ENCODE measurements at places on chromosomes 11 and 22.
A peak's percentile ranks its signal among the peaks of the same experiment; 100 is the strongest.

DNA sequence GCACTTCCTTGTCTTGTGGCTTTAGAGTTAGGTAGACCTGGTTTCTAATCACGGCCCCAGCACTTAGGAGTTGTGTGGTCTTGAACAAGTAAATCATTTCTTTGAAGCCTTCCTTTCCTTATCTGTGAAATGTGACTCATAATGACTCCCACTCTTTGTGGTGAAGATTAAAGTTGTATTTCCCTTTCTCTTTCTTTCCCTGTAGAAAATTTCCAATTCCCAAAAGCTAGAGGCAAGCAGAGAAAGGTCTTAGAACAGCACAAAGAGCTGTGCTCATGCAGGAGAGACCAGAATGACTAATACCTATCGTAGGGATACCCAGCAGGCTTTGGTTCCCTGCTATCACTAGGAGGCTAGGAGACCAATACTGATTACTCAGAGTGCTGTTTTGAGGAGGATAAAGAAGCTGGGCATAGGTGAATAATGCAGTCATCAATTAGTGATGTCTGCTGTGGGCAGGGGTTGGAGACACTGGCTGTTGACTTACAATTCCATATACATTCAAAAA is 270.7 kb upstream of the SYN3 start:
- peak; percentile 89 for DNase-seq

- no peak for DNase-seq
Observed at GRCh38 chr11:81966340-81966739, 767.3 kb downstream of the FAM181B start.

- no peak for DNase-seq
Observed at GRCh38 chr22:28812516-28812915, 12.1 kb upstream of the XBP1 start.

DNA sequence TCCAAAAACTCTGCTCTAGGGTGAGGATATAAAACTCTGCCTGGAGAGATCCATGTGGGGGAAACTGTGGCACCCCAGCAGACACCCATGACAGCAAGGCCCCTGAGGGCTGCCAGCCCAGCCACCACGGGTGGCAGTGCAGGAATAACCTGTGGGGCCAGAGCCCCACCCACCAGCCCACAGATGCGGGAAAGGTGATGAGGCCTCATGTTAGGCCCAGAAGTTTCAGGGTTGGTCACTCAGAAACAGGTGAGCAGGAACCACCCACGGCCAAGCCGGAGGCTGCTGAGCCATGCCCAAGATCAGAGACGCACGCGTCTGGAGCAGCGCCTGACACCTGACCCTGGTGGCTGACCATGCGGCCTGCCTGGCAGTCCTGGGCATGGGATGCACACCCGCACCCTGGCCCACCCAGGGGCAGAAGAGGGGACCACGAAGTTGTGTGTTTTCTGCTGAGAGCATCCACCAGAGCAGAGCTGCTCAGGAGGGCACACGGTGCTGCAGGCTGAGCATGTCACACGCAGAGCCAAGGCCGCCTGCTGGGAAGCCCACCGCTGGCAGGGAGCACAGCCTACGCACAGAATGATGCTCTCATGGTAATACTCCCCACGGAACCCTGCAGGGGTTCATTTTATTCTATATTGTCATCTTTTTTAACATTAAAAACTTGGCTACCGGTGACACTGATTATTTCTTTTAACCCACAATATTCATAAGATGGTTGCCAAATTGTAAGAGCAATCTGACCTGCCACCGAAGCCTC is 41.2 kb downstream of the DUSP8 start:
- no peak for DNase-seq

DNA sequence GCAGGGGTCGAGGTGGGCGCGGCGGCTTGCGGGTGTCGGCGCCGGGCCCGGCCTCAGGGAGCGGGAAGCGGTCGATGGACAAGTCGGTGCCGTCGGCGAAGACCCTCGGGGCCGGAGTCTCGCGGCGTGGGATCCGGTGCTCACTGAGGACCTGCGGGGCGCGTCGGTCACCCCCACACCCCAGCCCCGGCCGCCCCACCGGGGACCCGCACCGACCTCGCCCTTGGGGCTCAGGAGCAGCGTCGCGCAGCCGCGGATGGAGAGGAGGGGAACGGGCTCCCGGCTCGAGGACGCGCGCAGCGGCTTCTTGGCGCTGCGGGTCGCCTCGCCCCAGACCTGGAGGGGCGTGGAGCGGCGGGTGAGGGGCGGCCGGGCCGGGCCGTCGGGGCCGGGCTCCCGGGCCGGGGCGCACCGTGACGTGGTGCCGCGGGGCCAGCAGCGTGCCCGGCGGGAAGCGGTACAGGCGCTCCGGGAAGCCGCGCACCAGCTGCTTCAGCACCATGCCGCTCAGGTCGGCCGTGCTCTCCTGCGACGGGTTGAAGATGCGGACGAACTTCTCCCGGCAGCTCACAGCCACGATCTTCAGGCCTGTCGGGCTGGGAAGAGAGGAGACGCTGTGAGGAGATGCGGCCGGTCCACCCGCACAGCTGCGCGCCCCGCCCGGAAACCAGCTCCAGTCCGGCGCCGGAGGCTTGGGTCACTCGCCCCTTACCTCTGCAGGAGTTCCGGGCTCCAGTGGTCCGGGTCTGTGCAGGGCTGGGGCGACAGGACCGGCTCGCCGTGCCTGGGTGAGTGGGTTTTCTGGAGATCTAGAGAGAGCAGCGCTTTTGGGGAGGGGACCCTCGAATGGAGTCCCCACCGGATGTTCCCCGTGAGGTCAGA is 4.5 kb downstream of the LMNTD2 start:
- no peak for DNase-seq

- no peak for DNase-seq
Observed at GRCh38 chr11:65953471-65953870, 8.1 kb upstream of the SART1 start.

- no peak for DNase-seq
Observed at GRCh38 chr22:33129621-33130020, 71.4 kb upstream of the SYN3 start.

GRCh38 chr11:116042146-116042545 is 537.9 kb upstream of the CADM1 start:
- DNase-seq, result no peak

DNA sequence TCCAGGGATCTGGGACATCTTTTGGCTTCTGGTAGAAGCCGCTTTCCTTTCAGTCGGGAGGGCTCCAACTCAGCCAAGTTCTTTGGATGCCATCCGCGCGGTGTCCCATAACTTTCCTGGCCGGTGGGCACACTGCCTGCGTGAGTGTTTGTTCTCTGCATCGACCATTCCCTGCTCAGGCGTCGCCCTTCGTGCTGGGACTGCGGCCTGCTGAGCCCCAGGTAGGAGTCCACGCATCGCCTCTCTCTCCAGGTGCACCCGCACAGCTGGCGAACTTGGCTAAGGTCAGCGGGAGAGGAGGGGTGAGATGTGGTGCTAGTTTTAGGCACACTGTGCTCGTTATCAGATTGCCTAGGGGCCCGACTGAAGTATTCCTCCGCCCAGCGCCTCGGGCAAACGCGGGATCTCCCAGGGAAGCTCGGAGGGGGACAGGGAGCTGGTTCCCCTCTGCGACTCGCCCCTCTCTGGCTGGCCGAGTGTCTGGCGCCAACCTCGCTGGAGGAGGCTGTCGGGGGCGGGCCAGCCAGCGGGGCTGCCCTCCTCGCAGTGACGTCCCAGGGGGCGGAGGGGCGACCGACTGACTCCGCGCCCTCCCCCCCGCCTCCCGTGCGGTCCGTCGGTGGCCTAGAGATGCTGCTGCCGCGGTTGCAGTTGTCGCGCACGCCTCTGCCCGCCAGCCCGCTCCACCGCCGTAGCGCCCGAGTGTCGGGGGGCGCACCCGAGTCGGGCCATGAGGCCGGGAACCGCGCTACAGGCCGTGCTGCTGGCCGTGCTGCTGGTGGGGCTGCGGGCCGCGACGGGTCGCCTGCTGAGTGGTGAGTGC is at the start of gene LAYN:
TSS of gene LAYN (plus strand) at position 607 of the 823 bp plus-strand sequence. CDS start at position 731, 124 bp downstream.
- DNase-seq, result no peak

DNA sequence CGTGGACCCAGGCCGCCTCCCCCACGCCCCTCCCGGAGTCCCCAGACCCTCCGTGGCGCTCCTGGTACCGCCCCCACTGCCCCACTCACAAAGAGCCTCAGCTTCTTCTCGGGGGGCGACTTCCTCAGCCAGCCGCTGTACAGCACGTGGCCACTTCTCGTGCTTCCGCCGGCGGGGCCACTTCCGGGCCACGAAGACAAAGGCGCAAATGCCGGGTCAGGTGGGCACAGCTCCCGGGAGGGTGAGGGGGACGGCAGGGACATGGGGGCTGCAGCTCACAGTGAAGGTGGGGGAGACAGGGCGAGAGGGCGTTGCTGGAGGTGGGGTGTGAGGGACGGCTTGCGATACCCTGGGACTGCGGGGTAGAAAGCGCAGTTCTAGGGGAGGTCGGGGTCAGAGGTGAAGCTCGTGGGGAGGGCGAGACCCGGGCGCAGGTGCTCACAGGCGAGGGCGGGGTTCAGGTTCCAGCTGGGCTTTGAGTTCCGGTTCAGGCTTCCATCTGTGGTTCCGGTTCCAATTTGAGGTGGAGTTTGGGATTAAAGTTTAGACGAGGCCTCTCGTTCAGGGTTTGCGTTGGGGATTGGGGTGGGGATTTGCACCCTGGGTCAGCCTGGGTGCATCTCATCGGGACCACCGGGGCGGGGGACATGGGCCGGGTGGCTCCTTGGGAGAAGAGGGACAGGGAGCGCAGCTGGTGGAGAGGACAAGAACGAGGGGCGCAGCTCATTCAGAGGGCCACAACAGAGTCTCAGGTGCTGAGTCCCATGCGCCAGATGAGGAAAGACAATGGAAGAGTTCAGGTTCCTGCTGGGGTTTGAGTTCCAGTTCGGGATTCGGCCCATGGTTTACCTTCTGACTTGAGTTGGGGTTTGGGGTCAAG is at the start of gene GAB4:
TSS of gene GAB4 (minus strand) at position 371 of the 880 bp plus-strand sequence. CDS start at position 263, 108 bp downstream.
- no peak for DNase-seq

DNA sequence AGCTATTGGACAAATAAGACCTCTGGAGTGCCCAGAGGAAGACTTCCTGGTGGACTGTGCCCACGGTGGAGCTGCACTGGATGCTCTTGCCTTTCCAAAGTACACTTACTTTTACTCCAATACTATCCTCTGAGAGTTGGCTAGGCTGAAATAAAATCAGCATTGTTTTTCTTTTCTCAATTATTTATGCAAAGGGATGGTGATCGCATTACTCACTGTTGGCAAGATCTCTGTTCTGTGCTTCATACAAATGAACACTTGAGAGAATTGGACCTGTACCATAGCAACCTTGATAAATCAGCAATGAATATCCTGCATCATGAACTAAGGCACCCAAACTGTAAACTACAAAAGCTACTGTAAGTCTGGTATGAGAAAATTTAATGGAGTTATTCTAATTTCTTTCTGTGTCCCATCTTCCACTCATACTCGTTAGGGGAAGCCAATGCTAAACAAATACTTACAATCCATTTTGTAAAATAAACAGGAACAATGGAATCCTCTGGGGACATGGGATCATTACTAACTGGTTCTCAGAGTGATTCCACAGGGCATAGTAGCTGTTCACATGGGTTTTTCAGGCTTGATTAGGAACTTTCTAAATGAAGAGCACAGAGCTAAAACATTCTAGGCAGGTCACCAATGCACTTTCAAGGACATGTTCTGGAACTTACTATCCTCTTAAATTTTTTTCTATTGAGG is 26.3 kb downstream of the NLRP14 start:
- no peak for DNase-seq

- no peak for DNase-seq
Observed at GRCh38 chr11:79546351-79546750, 105.5 kb upstream of the TENM4 start.

DNA sequence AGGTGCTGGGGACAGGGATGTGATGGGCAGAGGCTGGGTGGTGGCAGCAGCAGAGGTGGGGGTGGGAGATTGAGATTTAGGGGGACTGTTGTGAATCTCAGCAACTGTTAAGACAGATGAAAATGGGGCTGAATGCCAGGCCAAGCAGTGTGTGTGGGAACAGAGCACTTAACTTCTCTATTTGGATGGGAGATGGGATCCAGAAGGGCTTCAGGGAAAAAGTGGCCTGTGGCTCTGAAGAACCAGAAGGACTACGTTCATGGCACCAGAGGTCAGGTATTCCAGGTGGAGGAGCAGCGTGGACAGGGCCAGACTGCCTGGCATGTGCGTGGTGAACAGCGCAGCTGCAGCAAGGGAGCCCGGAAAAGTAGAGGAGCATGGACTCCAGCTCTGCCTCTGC is 82.6 kb upstream of the SYT13 start:
- no peak for DNase-seq

DNA sequence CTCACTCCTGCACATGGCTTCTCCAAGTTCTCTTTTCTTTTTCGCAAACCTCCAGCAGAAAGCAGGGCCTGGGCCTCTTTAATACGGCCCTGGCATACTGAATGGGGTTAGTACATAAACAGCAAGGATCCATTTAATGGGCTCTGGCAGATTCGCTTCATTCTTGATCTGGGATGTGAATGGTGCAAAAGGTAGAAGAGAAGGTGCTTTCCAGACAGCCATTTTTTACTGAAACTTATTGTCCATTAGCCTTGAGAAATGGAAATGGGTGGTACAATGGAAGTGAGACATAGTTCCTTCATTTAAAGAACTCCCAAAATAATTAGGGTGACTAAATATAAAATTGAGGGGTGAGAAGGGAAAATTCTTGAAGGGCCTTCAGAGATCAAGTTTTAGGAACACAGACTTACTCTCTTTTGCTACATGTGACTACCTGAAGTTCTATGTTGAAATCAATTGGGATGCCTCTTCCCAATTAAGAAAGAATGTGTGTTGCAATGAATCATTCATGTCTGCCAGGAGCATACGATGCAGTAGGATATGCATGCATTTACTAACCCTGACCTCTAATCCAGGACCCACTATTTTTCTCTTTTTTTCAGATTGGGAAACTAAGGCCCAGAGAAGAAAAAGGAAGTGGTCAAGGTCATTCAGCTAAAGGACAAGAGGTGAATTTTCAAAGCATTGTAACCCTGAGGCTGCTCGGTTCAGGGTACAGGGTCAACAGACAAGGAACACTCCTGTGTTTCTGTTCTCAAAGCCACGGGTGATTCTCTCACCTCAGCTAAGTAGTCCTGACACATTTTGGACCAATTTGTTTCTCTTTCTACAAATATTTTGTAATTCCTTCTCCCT is 144.1 kb downstream of the BBOX1 start:
- no peak for DNase-seq

GRCh38 chr11:123601136-123601535 is 53.3 kb downstream of the SCN3B start:
- no peak for DNase-seq

GRCh38 chr22:47370448-47371262 is 608.2 kb downstream of the TBC1D22A start:
- DNase-seq, result no peak

- no peak for DNase-seq
Observed at GRCh38 chr22:49025791-49026493, 801.7 kb downstream of the BRD1 start.

GRCh38 chr22:49509016-49509415 is 318.7 kb downstream of the BRD1 start:
- DNase-seq, result no peak

DNA sequence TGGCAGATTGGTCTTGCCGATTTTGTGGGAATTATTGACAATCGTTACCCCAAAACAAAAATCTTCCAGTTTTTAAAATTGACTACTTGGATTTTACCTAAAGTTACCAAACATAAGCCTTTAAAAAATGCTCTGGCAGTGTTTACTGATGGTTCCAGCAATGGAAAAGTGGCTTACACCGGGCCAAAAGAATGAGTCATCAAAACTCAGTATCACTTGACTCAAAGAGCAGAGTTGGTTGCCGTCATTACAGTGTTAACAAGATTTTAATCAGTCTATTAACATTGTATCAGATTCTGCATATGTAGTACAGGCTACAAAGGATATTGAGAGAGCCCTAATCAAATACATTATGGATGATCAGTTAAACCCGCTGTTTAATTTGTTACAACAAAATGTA is 37.2 kb downstream of the IGLL1 start:
- no peak for DNase-seq

Measured in kidney epithelial cell (primary cell).